ENCODE measurements at places on chromosomes 12 and 14.

GRCh38 chr14:91780452-91780851, 48.6 kb upstream of the CATSPERB start:
- no peak for DNase-seq

DNA sequence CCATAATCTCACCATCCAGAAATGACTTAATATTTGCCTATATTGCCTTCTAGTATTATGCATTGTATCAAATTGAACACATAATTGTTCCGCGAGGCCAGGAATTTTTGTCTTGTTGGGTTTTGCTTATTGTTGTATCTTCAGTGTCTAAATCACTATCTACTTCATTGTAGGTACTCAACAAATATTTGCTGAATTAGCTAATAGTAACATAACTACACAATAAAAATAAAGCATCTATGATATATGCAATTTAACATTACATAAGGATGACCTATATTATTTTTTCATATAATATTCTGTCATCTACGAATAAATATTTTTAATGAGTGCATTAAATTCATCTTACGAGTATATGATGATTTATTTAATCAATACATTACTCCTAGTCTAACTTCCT, 656.3 kb downstream of the ETNK1 start:
- no peak for DNase-seq

- no peak for DNase-seq
These were observed 2.2 kb downstream of the ZBTB1 start for GRCh38 chr14:64506721-64507120.

- no peak for DNase-seq
These were observed 20.1 kb downstream of the NOVA1 start for GRCh38 chr14:26577711-26578110.

GRCh38 chr12:48041591-48042423, 37.5 kb upstream of the COL2A1 start:
- no peak for DNase-seq

DNA sequence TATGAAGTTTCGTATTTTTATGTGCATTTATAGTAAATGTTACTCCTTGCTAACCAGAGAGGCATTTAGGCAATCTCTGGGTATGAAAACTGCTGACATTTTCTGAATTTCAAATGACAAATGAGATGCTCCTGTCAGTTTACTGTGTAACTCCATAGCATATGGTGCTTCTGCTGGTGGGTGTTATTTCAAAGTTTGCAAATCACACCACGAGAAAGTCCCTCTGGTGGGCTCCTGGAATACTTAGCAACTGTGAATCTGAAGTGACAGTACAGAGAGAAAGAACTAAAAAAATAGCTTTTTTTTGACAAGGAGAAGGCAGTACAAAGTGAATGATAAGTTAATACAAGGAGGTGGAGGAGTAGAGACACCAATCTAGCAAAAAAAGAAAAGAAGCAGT, 161.5 kb downstream of the DERA start:
- DNase-seq, result no peak

DNA sequence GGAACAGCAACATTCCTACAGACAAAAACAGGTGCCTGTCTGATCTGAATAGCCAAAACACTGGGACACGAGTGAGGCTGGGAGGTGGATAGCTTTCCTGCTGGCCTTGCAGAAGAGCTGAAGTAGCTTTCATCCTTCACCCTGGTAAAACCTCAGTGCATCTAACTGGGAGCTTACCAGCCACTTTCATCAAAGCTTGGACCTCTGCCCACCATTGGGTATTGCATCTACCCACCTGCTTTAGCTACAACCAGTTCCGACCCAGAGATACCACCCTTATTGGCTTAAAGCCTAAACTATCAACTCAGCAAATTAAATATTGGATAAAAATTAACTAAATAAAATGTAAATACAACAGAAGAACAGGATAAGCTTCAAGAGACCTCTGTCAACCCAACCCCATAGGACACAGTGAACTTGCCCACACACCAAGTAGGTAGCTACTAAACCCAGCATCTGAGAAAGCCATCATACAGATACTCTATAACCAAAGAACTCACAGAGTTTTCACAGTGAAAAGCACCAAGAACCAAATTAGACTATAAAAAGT, 866.3 kb downstream of the FSCB start:
- no peak for DNase-seq

GRCh38 chr12:56988207-56988739, 18.1 kb downstream of the ZBTB39 start:
- no peak for DNase-seq

DNA sequence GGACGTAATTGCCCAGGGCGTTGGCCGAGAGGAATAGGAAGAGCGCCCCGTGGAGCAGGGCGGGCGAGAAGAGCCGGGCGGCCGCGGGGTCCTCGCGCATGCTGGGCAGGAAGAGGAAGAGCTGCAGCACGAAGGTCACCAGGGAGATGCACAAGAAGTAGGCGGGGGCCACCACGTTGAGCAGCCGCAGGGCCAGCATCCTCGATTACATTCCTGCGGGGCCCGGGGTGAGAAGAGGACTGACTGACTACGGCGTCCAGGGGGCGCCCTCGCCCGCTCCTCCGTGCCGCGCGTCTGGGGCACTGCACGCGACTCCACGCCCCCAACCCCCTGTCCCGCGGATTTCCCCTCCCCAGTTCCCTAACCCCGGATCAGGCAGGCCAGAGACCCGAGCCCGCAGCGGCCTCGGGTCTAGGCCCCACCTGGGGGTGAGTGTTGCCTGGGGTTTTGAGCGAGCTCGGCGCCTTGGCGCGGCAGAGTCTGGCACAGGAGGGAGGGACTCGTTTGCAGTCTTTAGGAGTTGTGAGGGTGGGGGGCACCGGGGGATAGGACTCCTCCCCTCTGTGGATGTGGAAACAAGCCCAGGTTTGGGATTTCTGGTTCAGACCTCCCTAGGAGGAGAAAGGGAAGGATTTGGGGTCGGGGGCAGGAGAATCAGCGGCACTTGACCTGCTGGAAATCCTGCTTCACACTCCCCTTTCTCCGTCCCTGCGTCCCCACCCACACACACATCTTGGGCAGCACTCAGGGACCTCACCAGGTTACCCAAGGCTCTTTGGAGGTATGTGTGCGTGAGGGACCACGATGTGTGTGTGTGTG, 1.8 kb downstream of the ZDHHC22 start:
- DNase-seq, result no peak

DNA sequence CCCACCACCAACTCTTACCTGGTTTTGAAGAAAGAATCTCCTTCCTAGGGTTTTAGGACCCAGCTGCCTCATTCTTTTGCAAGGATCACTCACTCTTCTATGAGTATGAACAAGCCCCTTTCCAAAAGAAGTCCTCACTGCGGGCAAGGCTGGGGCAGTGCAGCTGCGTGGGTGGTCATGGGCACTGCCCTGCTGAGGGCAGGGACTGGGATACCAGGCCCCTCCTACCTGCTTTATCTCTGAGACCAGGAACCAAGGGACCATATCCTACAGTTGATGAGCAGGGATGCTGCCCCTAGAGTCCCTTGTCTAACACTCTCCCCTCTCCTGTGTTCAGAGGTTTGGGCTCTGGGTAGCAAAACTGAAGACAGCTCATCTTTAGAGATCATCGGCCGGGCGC, 20.5 kb downstream of the HPD start:
- no peak for DNase-seq

DNA sequence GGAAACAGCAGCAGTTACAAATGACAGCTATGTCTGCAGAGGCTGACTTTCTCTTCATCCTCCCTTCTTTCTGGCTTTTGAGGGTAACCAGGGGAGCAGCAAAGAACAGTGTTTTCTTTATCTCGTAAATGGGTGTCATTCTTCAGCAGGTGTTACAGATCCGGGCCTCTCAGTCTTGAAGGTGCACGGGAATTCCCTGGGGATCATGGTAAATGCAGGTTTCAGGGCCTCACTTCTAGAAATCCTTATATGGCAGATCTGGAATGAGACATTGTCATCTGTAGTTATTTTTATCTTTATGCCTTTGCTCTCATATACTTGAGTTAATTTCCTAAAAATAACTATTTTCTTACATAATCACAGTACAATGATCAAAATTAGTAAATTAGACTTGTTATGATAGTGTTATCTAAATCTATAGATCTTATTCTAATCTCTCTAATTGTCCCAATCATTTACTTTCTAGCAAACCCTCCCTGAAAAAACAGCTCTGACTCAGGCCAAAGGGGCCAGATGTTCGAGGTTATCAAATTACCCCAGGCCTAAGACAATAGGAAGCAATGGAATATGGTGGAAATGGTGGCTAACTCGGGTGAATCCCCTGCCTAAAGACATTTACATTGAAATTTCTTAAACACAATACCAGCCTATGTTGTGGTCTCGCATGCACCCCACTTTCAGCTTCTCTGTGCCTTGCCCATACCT, 145.0 kb downstream of the CAND1 start:
- DNase-seq, result no peak

GRCh38 chr14:71467361-71467811, 464.8 kb upstream of the RGS6 start:
- no peak for DNase-seq

- DNase-seq, result peak; percentile 36
These were observed 771 bp upstream of the AVPR1A start for GRCh38 chr12:63151623-63152320.

DNA sequence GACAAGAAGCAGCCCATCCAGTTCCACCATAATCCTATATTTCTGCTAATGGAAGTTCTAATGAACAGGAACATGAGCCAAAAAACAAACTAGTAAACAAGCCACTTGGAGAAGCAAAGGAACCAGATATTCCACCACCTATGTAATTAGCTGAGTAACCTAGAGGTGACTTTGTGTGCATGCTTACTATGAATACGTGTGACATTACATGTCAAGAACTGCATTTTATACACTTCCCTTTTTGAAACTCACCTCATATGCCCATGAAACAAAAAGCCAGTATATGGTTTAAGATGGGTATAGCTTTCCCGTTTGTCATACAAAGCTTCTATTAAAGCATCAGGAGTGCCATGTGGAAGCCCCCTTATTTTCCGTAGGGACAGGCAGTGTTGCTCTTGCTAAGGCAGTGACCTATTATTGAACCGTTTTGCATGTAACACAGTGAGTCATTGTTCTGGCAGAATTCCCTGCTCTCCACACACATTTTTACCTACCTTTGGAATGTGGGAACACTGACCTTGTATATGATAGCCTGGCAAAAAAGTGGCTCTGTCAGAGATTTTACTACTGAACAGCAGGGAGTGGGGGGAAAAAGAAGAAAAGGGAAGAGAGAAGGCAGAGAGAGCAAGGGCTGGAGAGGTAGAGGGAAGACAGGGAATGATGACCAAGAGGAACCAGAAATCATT, 34.8 kb upstream of the FRMD6 start:
- no peak for DNase-seq

DNA sequence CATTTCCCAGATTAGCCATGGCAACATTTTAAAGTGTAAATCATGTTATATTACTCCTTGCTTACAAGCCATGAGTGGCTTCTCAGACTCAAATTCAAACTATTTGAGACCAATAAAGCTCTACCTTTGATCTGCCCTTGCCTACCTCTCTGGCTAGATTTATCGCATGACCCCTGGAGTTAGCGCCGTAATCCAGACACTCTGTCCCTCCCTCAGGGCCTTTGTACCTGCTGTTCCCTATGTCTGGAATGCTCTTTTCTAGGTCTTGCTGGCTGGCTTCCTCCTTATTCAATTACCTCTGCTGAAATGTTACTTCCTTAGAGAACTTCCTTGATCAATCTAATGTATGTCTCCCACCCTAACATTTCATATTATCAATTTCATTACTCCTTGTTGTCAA, 16.3 kb downstream of the SIX4 start:
- no peak for DNase-seq

DNA sequence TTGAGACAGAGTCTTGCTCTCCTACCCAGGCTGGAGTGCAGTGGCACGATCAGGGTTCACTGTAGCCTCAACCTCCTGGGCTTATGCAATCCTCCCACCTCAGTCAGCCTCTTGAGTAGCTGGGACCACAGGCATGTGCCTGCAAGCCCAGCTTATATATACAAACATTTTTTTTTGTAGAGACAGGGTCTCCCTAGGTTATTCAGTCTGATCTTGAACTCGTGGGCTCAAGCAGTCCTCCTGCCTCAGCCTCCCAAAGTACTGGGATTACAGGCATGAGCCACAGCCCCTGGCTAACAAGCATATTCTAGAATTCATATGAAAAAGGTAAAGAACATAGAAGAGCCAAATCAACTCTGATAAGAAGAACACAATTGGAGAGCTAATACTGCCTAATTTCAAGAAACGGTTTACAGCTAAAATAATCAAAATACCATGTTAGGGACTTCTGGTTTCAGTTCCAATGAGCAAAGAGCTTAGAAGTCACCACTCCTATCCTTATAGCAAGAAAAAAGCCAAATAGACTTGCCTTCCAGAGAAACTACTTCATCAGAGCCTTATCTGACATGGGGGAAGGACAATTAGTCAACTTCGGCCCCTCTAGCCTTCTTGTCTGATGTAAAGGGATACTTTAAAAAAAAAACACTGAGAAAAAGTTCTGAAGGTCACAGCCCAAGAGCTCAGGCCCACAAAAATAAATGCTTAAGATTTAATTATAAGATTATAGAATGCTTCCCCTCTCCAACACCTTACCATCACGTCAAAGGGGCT, 37.6 kb downstream of the TMEM116 start:
- no peak for DNase-seq

DNA sequence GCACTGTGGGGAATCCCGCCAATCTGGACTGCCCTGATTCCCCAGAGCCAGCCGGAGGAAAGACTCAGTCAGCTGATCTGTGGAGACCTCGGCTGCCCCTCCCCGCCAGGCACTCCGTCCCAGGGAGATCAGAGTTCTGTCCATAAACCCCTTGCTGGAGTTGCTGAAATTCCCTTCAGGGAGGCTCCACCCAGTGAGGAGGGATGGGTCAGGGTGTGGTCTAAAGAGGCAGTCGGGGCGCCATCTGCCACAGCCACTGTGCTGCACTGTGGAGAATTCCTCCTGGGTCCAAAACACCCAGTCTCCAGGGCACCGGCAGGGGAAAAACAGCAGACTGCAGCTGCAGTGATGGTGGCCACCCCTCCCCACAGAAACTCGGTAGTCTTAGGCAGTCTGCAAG, 1922.3 kb upstream of the FLRT2 start:
- no peak for DNase-seq
